ENCODE measurements at places on chromosomes 2 and 18.

- no peak for DNase-seq
Measured at GRCh38 chr2:226580403-226580802, 219.2 kb downstream of the IRS1 start.

DNA sequence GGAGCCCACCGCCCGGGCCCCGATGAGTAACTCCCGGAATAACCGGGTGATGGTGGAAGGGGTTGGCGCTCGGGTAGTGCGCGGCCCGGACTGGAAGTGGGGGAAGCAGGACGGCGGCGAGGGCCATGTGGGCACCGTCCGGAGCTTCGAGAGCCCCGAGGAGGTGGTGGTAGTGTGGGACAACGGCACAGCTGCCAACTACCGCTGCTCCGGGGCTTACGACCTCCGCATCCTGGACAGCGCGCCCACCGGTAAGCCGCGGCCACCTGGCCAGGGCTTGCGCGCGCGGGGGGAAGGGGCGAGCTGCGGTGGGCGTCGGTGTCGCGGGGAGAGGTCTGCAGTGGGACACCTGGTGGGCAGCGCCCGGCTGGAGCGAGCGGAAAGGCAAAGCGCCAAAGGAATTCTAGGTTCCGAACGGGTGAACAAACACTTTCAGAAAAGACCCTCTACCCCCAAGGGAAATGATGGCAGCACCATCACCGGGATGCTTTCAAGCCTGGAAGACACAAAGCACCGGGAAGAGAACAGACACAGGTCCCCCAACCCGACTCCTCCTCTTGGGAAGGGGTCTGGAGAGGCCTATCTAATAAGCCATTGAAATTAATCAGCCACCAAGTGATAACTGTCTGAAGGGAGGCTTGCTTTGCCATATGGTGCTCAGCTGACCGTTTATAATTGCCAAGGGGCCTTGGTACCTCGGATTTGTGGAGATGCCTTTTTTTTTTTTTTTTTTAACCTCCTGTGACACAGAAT lies 1.1 kb downstream of the MIB1 start:
- peak; percentile 45 for DNase-seq

- DNase-seq, result no peak
Measured at GRCh38 chr2:133345638-133346037, 222.6 kb downstream of the NCKAP5 start.

GRCh38 chr18:66734451-66734850 lies 130.6 kb upstream of the CDH19 start:
- no peak for DNase-seq

GRCh38 chr2:149513461-149513860 lies 74.1 kb downstream of the MMADHC start:
- DNase-seq, result no peak

GRCh38 chr2:127347015-127347414 lies 40.8 kb downstream of the MAP3K2 start:
- no peak for DNase-seq

- DNase-seq, result no peak
Measured at GRCh38 chr2:29401994-29402393, 286.8 kb downstream of the CLIP4 start.

- DNase-seq, result no peak
Measured at GRCh38 chr2:181752301-181752700, 72.0 kb upstream of the NEUROD1 start.

DNA sequence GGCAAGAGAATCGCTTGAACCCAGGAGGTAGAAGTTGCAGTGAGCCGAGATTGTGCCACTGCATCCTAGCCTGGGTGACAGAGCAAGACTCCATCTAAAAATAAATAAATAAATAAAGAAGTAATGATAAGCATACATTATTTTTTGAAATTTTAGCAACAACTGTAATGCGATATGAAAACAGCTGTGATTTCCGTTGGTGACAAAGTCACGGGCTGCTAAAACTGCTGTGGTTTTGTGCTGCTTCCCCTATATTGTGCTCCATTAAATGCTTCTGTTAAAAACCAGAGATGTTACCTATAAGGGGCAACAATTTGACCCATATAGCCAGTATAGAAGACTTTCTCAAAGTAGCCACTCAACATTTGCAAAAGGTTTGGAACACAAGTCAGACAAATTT lies 8.3 kb downstream of the TRIM54 start:
- DNase-seq, result no peak

GRCh38 chr2:80073134-80073561 lies 231.4 kb downstream of the LRRTM1 start:
- DNase-seq, result no peak

GRCh38 chr2:27241761-27242613 lies 20.9 kb downstream of the SLC30A3 start:
- DNase-seq, result no peak

DNA sequence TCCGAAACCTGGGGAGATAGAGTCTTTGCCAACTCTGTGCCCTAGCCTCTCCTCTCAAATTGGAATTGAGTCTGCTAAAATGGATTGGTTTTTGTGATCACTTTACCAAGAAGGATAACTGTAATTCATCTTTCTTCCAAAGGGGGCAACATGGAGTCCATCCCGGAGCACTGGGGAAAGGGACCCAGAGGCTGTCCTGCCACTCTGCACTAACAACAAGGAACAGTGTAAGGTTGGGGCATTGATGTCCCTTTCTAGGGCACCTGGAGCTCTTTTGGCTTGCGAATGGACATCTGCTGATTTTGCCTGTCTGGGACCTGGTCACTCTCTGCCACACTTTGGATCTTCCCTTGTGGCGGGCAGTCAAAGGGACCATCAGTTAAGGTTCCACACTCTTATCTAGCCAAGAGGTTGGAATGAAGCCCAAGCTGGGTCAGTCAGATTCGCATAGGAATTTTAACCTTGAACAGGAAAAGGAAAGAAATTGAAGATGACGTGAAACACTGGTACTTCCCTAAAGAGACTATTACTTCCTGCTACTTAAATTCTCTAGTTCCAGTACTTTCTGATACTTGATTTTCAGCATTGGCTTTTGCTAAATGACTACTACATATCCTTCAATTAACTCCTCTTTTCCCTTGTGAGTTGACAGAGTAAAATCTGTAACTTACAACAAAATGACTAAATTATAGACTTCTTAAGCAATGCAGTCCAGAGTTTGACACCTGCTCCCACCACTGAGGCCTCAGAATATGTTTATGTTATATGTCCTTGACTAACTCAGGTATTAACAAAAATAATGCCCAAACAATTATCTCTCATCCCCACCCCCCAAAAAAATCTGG lies 64.7 kb upstream of the KLF7 start:
- DNase-seq, result no peak

DNA sequence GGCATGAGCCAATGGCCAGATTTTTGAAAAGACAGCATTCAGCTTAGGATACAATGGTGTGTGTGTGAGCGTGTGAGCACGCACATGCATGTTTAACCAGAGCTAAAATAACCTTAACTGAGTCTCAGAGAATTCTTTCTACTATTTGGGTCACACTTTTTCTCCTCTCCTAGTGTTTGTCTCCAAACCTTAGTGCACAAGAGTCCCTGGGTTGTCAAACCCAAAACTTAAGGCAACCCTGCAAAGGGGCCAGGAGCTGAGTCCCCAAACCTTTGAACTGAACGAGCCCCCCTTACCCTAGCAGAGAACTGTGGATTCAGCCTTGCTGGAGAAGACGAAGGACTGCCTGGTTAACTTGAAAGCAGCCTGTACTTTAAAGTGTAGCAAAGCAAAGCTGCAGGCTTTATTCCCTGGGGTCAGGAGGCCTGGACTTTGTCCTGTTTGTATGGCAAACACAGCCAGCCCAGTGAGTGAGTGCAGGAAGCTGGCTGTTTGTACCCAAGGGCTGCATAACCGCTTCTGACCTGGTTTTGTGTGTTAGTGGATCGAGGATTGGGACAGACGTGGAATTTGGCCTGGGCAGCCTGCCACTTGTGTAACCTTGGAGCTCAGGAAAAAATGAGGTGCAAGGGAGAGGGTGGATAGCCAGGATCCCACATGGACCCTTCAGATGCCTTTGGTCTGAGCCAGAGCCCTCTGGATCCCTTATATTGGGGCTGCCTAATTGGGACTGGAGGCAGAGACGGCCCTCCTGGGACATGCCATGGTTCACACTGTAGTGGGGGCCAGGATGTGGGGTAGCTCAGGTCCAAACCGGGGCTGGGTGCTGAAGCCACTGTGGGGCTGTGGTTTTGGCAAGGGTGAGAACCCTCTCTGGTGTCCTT lies 6.4 kb upstream of the PSMD1 start:
- DNase-seq, result no peak

DNA sequence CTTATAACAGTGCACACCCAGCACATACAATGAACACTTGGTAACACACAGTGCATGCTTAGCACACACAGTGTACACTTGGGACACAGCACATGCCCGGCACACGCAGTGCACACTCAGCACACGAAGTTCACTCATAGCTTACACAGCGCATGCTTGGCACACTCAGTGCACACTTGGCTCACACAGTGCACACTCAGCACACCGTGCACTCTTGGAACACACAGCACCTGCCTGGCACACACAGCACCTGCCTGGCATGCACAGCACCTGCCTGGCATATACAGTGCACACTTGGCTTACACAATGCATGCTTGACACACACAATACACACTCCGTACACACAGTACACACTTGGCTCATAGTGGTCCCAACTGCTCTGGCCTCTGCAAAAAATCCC lies 128.2 kb downstream of the GALR1 start:
- no peak for DNase-seq

DNA sequence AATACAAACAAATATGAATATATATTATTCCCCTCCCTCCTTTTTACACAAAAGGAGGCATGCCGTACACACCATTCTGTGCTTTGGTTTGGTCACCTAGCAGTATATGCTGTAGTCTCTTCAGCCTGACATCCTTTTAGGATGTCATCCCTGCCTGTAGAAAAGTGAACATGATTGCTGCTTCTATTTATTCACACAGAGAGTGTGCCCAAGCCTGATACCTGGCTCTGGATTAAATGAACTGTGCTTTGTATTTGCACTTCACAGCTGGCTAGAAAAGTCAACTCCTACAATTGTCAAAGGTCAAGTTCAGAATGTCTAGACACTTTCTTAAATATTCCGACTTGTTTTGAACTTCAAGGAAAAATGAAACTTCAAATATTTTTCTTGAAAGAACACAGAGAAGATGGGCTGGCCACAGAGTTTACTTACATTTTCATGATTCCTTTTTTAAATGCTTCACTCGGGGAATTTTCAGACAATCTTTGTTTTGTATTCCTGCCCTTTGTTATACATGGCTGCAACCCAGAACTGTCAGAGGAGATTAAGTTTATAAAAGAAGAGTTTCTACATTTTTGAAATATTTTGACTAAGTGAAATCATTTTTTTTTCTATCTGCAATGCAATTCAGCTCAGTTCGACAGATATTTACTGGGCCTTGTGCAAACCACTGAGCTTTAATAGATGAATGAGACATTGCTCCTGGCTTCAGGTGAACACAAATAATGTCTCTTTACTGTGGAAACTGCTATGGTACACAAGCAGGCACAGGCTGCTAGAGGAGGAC lies 33.5 kb downstream of the DAPL1 start:
- DNase-seq, result no peak

GRCh38 chr18:58209326-58209725 lies 165.3 kb downstream of the NEDD4L start:
- DNase-seq, result no peak

All from stimulated activated naive CD8-positive, alpha-beta T cell treated with anti-CD3 and anti-CD28 coated beads, Interleukin-15, Interleukin-2, amounts not matched to agents 100 U/mL and 50 U/mL, for 24 hours (primary cell).